ENCODE measurements at places on chromosomes 4 and X.

DNA sequence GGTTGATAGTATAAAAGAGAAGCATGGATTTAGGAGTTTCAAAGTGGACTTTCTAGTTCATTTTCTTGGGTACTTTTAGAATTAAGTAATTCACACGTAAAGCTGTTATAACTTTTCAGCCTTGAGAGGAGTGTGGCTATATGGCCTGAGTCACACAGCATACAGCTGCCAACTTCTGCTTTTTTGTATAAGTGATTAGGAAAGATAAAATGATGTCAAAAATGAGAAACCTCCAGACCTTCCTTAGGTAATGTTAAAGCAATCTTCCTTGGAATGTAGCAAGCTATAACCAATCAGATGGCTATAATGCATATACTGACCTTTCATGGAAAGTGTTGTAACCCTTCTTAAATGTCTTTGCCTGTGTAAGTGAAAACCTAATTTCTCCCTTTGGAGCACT lies 39.2 kb downstream of the RAB40AL start:
- no peaks in the 10 kb centered on the region for H3K36me3 ChIP-seq
- no peak for DNase-seq
- no peaks in the 10 kb centered on the region for H3K4me1 ChIP-seq
- H3K27me3 ChIP-seq = no peaks in the 10 kb centered on the region
- H3K27ac ChIP-seq = no peak overlapping the region

DNA sequence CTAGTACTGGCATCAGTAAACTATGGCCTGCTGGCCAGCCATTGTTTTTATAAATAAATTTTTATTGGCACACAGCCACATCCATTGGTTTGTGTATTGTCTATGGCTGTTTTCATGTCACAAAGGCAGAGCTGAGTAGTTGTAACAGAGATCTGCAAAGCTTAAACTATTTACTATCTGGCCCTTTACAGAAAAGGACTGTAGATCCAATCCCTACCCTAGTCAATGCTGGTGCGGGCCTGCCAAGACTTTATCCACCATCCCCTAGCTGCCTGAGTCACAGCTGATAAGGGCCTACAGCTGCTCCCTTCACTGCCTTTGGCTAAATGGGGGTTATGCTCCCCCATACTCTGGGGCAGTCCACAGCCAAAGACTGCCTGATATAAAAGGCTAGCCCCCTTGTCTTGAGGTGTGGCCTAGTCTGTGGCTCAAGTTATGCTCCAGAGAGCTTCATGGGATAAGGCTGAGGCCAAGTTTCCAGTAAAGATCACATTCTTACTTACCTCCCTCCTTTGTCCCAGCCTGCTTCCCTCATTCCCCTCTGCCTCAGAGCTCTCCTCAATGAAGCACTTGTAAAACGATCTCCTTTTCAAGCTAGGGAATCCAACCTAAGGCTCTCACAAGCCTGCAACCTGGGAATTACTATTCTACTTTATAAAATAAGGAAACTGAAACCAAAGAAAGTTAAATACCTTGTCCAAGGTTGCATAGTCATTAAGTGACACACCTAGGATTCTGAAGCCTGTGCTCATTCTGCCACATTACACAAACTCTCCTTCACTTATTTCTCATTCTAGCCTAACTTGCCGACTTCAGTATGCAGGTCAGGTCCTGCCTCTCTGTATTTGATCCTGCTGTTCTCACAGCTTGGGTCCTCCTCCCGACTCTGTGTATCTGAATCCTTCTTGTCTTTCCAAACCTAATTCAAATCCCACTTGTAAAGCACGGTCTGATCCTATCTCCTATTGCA lies 20.7 kb downstream of the ACE2 start:
- H3K27ac ChIP-seq = no peak overlapping the region
- H3K36me3 ChIP-seq = no peaks in the 10 kb centered on the region
- DNase-seq = no peak
- no peaks in the 10 kb centered on the region for H3K4me1 ChIP-seq
- no peak overlapping the region for H3K4me3 ChIP-seq
- no peaks in the 10 kb centered on the region for H3K27me3 ChIP-seq

DNA sequence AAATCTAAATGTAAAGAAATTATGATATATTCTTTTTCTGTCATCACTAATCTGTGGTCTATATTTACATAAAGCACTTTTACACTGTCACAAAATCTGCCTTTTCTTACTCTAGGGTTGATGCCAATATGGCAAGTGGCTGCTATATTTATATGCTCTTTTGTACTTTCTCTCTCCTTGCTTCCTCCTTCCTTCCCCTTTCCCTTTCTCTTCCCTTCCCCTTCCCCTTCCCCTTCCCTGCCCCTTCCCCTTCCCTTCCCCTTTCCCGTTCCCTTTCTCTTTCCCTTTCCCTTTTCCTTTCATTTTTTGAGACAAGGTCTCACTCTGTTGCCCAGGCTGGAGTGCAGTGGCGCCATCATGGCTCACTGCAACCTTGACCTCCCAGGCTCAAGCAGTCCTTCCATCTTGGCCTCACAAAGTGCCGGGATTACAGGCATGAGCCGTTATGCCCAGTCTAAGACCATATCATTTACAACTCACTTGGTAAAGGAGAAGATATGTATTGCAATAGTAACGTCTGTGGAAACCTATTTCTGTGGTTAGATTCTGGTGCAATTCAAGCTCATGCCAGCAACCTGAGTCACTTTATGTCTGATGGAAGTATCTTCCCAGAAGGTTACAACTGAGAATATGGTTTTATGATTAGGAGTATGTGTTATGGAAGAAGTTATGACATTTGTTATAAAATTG lies 13.9 kb upstream of the PLAC8 start:
- no peak overlapping the region for H3K4me3 ChIP-seq
- H3K36me3 ChIP-seq = peaks cover 2% of the 10 kb centered on the region
- peaks cover 21% of the 10 kb centered on the region for H3K4me1 ChIP-seq

- no peaks in the 10 kb centered on the region for H3K4me1 ChIP-seq
- H3K4me3 ChIP-seq = no peak overlapping the region
- DNase-seq = no peak
These were observed 747.6 kb upstream of the FTHL17 start for GRCh38 chrX:31819455-31819854.

DNA sequence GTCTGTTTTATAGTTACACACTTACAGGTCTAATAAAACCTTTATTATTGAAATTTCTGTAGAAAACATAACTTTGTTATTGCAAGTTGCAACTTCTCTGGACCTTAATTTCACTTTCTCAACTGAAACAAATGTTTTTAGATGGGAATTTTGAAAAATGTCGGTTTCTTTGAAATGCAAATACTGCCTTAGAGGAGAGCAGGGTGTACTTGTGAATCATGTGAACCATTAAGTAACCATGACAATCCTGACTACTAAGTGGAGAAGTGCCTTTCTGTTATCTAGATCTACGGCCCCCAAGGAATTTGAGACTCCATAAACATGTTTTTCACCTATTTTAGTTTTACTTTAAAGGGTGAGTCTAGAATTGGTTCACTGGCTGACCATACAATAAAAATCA lies 8.5 kb upstream of the ARMCX2 start:
- H3K27me3 ChIP-seq = peaks cover 2% of the 10 kb centered on the region
- no peak for DNase-seq
- H3K36me3 ChIP-seq = no peaks in the 10 kb centered on the region
- H3K4me1 ChIP-seq = no peaks in the 10 kb centered on the region

DNA sequence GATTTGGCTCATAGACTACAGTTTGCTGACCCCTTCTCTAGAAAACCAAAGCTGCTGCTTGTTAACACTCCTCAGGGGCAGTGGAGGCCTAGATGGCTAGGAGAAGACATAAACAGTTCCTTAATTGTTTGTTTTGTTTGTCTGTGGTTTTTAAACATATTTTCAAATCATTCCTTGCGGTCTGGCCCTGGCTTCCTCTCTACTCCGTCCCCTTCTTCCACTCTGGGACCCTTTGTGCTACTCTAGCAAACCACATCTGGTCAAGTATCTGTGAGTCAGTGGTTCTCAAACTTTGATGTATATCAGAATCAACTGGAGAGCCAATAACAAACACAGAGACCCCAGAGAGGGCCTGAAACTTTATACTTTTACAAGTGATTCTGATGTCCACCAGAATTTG lies 36.1 kb downstream of the FRMPD4 start:
- no peak overlapping the region for H3K27ac ChIP-seq
- H3K36me3 ChIP-seq = no peaks in the 10 kb centered on the region
- H3K27me3 ChIP-seq = no peaks in the 10 kb centered on the region
- no peak for DNase-seq
- no peak overlapping the region for H3K4me3 ChIP-seq

DNA sequence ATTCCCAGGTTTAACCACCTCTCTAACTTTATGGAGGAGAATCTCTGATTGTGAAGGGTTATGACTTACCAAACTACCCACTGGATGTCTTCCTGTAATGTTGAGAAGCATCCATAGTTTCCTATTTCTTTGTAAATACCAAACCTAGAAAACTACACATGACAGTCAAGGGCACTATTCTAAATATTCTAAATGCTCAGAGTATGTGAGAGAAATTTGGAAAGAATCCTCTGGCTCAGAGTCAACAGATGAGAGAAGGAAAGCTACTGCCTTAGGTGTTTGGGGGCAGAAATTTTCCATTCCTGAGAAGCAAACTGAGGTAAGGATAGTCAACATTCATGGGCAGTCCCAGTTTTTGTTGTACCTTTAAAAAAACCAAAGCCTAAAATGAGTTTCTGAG lies 155.8 kb downstream of the KCNIP4 start:
- no peak overlapping the region for H3K4me3 ChIP-seq
- H3K27ac ChIP-seq = no peak overlapping the region
- DNase-seq = no peak
- no peaks in the 10 kb centered on the region for H3K4me1 ChIP-seq

GRCh38 chr4:57061395-57061794 lies 48.8 kb downstream of the IGFBP7 start:
- no peaks in the 10 kb centered on the region for H3K4me1 ChIP-seq
- DNase-seq = no peak
- H3K36me3 ChIP-seq = no peaks in the 10 kb centered on the region
- H3K27ac ChIP-seq = no peak overlapping the region
- H3K4me3 ChIP-seq = no peak overlapping the region
- H3K27me3 ChIP-seq = peaks cover 13% of the 10 kb centered on the region
